ENCODE measurements at places on chromosomes 5 and 9. TPM values are rescaled to one million over a fixed set of nuclear protein-coding genes. Genes with fewer than 3 reads are reported as not detected.
A peak's percentile ranks its signal among the peaks of the same experiment; 100 is the strongest.

PIP5K1B gene
- not detected for total RNA-seq

- no peak for DNase-seq
Measured at GRCh38 chr5:98365126-98365525, 408.3 kb upstream of the RGMB start.

IL3 gene
- not detected for total RNA-seq

DNA sequence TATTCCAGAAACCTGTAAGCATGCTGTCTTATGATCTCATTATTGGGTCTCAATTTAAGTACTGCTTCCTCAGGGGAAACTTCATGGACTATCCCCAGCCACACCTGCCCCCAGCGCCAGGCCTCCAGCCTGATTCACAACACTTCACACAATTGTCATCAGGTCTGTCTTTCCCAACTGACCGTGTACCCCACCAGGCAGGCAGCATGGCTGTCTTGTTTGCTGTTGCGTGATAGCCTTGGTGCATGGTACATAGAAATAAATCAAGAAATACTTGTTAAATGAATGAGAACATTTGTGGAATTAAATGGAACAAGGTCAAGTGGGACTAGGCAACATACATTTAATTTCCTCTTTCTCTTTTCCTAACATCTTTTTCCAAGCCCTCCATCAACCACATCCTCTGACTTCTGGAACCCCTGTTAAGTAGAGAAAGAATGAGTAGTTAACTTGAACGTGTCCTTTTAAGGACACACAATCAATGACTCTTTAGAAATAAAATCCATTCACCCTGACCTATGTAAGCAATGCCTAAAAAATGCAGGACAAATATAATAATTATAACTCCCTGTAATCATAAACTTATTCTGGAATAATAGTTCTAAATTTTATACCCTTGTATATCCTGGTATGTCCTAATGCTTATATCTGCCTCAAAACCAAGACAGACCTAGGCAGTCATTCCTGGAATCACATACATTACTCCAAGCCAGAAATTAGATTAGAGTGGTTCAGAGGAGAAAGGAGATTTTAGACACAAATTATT lies 17.2 kb upstream of the THG1L start:
- DNase-seq: no peak

GARNL3 gene
- 2.5 TPM for total RNA-seq

GRCh38 chr5:26940994-26941393 lies 97.4 kb downstream of the CDH9 start:
- no peak for DNase-seq

DNA sequence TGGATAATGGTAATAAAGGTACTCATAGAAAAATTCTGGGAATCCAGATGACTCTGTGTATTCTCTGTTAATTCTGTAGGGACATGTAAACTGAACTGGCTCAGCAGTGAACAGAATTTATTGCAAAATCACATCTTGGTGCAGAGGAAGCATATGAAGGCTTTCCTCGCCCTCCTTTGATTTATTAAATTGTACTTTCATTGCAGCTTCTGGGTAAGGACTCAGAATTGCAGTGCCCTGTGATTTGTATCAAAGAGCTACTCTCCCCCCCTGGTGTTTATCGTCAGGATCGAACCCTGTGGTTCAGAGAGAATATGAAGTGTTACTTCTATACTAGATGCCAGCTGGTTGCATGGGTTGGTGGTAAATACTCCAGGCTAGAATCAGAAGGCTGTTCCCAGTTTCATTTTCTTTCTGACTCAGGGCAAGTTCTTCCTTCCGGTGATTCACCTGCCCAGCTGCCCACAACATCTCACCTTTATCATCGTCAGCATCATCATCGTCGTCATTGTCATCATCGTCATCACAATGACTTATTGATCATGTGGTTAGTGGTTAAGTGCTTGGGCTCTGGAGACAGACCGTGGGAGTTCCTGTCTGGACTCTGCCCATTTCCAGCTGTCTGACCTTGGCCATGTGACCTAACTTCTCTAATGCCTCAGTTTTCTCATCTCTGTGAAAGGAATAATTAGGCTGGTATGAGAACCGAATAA lies 238.8 kb downstream of the ARHGAP26 start:
- peak; percentile 90 for DNase-seq

DNA sequence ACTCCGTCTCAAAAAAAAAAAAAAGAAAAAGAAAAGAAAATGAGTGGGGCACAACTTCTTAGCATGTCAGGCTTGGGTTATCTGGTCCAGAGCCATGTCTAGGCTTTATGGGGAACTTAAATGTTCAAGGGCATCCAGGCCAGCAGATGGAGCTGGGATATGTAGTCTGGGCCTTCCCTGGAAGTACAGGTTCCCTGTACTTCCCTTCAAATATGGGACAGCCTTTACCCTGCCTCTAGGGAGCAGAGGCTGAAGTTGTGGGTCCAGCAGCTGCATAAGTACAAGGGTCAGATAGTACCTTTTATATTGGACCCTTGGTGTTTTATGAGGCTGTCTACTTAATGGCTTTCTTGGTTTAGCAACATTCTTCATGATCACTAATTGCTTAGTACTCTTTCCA lies 42.1 kb downstream of the FAF2 start:
- DNase-seq: no peak

GRCh38 chr5:6700074-6700684 lies 13.1 kb upstream of the TENT4A start:
- peak; percentile 62 for DNase-seq

ADAMTS6 gene
- 64.9 TPM for total RNA-seq

SOHLH1 gene
- total RNA-seq: not detected

GRCh38 chr9:115466756-115467155 lies 348.8 kb upstream of the TNC start:
- DNase-seq: no peak

- DNase-seq: no peak
Measured at GRCh38 chr5:154513669-154514084, 35.6 kb upstream of the HAND1 start.

GRCh38 chr5:171785517-171785916 lies at the start of gene SMIM23:
TSS of gene SMIM23 (plus strand) at chr5:171785817. CDS start at chr5:171785872, 55 bp downstream.
- no peak for DNase-seq

GRCh38 chr5:17819783-17820182 lies 185.5 kb downstream of the TAF11L14 start:
- no peak for DNase-seq

- no peak for DNase-seq
Measured at GRCh38 chr9:73073337-73074175, 78.1 kb upstream of the ANXA1 start.

ACTBL2 gene
- not detected for total RNA-seq

All from fibroblast of the aortic adventitia (primary cell).